ENCODE measurements at places on chromosomes 13 and 19.

DNA sequence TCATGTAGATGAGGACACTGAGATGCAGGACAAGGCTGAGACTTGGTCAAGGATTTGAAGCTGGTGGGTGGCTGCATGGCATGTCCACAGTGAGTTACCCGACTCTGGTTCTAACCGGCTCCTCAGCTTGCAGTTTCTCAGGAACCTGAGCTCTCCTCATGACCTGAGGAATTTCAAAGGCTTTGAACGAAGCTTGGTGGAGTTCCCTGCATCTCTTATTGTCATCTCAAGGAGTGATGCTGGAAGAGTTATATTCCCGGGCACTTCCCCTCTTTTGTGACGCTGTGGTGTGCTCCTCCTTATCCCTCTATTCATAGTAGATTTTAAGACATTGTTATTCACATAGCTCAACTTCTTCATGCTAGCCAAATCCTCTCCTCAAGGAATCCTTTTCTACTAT is 500.1 kb upstream of the HTR2A start:
- no peak for DNase-seq

- no peak for DNase-seq
Measured at GRCh38 chr19:51319649-51320279, 8.3 kb downstream of the IGLON5 start.

DNA sequence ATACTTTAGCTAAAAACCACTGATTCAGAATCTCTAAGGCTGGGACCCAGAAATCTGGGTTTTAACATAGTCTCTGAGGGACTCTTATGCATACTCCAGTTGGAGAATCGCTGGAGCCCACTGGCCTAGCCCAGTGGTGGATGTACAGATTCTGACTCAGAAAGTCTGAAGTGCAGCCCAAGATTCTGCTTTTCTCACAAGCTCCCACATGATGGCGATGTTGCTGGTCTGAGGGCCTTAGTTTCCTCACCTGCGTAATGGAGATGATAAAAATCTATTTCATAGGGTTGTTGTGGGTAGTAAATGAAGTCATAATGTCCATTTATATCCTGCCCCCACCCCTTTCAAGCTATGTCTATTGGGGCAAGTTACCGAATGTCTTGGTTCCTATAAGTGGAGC is 7.7 kb upstream of the CDADC1 start:
- DNase-seq = no peak

DNA sequence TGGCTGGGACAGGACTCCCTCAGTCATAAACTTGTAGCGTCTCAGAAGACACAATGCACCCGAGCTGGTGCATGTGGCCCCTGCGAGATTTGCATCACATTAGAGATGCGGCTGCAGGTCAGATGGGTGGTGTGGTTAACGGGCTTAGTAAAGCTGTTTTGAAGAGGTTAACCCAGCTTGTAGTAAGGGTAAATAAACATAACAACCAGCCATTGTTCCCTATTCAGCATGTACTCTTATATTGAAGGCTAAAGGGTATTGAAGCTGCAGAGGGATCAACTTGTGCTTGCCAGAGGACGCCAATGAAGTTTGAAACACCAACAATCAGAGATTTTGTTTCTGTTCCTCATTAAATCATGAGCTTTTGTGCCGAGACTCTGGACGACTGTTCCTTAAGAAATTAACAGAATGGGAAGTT is 79.4 kb downstream of the ZIC5 start:
- no peak for DNase-seq

DNA sequence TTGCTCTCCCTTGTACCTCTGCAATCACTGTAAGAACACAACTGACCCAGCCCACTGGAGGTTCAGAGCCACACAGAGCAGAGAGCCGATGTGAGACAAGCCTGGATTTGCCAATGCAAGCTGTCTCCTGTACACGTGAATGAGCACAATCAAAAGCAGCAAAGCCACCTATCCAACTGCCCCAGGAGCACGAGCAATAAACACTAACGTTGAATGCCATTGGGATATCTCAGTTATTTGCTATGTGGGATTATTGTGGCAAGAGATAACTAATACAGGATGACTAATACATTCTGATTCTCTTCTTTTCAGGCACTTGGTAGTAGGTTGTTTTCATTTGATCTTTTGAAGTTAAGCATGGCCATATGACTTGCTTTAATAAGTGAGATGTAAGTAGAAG is 85.2 kb upstream of the FAM216B start:
- no peak for DNase-seq

DNA sequence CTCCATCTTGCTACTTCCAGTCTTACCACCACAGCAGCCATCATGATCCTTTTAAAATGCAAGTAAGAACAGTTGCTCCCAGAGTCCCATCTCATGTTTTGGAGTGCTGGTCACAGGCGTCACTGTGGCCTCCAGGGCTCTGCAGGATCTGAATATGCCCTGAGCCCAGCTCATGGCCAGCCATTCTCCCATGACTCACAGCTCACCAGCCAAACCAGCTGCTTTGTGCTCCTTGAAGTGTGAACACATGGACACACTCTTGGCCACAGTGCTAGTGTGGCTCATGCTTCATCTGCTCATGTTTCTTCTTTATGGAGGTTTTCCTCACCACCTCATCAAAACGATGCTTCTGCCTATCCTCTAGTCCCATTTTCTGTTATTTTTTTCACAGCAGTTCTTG is 466.5 kb downstream of the UQCRFS1 start:
- DNase-seq = no peak

DNA sequence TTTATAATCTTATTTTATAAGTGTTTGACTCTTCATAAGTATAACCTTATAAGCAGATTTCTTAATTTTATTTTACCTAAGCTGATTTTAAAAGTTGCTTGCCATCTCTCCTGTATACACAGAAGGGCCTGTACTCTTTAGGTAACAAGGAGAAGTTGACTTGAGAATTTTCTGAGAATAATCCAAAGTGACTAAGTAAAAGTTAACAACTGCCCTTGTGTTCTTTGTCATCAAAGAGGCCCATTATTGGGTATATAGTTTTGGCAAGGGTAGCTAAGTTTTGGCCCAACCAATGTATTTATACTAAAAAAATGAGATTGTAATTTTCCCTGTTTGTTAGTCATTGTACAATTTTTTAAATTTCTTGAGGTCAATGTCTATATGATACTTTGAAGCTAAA is 3.2 kb downstream of the LCP1 start:
- no peak for DNase-seq

- DNase-seq = peak; percentile 86
Measured at GRCh38 chr19:18436671-18437490, 1.1 kb downstream of the ISYNA1 start.

- DNase-seq = no peak
Measured at GRCh38 chr13:64753233-64754000, 2476.7 kb downstream of the PCDH9 start.

- DNase-seq = no peak
Measured at GRCh38 chr19:10655457-10656312, 1.5 kb downstream of the ILF3 start.

DNA sequence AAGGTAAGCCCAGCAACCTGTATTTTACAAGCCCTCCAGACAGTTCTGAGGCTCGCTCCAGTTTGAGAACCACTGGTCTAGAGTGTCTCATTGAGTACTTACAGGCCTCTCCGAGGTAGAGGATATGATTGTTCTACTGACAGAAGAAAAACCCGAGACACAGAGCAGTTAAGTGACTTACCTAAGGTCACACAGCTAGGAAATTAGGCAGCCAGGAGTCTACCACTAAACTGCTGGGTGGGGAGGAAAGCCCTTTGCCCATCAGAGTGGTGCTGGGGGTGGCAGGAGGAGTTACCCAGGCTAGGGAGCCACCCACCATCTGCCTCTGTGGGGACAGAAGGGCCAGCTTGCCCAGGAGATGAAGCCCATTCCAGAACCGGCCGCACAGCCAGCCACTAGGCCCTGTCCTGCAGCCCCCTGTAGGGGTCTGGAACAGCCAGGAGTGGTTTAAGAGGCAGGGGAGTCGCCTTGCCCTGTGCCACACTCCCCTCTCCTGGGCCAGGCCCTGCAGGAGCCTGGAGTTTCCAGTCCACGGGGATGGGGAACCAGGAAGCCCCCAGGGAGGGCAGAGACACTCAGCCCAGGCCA is 703 bp downstream of the RASGRP4 start:
- DNase-seq = no peak

DNA sequence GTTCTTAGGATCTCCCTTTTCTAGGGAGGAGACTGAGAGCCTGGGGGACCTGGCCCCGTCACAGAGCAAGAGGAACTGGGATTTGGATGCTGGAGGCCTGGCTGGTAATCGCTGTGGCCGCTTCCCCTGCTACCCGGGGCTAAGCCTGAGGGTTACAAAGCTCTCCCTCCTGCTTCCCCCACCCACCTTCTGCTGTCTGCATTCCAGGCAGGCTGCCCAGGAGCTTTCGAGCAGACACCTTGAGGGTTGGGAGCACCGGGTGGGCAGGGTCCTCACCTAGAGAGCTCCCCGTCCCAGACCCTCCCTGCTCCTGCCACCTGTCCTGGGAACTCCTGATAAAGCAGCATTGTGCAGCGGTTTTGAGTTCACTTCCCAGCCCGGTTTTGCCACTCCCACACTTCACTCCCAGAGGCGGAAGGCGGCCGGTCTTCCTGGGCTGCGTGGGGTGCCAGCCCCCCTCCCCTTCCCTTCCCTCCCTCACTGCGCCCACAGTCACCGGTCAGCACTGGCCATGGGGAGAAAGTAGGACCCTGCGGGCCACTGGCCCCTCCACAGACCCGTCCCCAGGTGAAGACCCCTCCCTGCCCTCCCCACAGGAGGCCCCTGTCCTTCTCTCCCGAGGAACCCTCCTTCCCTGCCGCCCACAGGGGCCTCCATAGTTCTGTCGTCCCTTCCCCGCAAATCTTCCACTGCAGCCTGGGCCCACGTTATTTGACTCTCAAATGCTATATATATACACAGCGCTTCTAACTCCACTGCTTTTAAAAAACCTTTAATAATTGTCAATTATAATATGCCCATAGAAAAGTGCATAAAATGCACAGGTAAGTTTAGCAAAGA is 8.1 kb downstream of the PAK4 start:
- DNase-seq = no peak

DNA sequence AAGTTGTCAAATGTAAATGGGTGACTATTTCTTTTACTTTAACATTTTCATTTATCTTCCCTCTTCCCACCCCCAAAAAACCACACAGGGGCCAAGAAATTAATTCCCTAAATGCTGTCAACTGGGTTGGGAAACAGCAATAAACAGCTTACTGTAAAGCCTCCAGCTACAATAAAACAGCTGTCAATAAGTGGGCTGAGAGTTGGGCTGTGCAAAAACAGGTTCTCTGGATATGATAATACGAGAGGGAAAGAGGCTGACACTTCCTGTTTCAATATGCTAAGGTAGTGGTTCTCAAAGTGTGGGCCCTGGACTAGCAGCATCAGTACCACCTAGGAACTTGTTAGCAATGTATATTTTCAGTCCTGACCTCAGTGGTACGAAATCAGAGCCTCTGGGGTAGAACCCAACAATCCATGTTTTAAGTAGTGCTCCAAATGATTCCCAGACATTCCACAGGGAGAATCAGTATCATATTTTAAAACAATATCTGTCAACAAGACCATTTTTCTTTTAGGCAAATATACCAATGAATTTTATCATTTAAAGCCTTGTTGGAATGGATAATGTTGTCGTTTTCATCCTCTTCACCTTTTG is 8.4 kb downstream of the PCDH9 start:
- DNase-seq = no peak

DNA sequence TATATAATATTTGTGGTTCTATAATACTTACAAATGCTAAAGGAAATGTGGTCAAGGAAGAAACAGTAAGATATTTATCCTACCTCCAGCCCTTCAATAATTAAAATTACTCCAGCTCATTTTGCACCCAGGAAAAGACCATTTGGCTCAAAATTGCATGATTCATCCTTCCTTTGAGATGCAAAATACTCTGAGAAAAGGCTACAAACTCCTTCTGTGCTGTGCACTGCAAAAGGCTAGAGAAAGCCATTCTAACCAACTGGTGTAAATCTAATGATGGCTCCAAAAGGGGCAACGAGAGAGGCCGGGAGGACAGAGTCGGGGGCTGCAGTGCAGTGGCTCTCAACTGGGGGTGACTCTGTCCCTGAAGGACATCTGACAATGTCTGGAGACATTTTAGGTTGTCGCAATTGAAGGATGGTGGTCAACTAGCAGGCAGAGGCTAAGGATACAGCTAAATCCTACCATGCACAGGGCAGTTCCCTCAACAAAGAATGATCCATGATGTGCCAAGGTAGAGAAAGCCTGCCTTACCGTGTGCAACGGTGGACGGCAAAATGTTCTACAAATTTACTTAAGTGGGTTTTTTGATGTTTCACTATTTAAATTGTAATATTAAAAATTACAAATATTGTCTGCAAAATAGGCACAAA is 32.6 kb downstream of the SLC7A1 start:
- no peak for DNase-seq

- no peak for DNase-seq
Measured at GRCh38 chr13:110387451-110388107, 80.5 kb downstream of the COL4A2 start.

DNA sequence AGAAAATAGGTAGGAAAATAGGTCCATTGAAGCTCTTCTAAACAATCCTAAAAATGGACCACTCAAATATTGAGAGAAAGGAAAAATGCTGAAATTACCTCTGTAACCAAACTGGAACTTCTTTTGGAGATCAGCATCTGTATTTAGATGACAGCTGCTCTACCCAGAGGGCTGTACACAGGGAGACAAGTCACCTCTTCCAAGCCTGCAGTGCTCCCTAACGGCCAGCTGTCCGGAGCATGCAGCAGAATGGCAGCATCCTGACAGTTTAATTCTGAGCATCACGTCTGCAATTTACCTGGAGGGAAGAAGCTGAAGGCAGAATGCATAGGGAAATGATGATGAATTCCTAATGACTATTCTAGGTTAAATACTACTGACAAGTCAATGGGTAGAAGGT is 62.8 kb upstream of the DIAPH3 start:
- no peak for DNase-seq

- no peak for DNase-seq
Measured at GRCh38 chr19:43711751-43712355, 4.0 kb upstream of the IRGC start.

- DNase-seq = no peak
Measured at GRCh38 chr19:42422901-42423461, 4.2 kb downstream of the LIPE start.

DNA sequence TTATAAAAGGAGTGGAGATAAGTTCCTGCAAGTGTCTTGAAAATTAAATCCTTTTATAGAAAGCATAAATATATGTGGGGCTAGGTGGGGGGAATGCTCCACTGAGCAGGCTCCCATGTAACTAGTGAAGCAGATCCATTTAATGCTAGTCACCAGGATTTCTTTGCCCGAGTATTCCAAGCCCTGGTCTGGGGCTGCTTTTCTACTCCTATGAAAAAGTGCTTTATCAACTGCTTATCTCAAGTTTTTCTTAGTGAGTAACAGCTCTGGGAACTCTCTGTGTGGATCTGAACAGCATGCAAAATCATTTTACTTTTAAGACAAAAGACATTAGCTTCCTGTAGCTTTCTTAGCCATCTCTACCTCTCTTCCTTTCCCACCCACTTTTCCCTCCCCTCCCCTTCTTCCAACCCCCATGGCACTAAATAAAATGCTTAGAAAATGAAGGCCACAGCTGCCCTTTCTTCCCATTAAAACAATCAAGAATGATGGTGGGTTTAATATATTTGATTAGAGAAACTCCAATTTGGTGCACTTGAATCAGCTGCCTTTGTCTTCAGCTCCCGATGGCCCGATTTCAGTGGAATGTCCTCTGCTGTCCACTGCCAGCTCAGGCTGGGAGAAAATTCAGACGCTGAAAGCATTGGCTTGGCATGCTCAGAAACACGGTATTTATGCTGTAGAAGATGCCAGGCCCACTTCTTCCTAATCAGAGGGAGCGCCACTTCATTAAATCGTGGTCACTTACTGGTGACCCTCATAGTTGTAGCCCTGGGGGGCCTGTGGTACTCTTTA is 475.1 kb downstream of the FOXO1 start:
- DNase-seq = no peak

Data from natural killer cell treated with Interleukin-12 subunit alpha and Interleukin-12 subunit beta and Interleukin-15 and Interleukin-18, amount 100 ng/mL, for 72 hours (primary cell).